ENCODE measurements at places on chromosomes 2 and 18.

GRCh38 chr18:35418610-35419009 lies 41.5 kb upstream of the ZNF396 start:
- DNase-seq, result no peak

DNA sequence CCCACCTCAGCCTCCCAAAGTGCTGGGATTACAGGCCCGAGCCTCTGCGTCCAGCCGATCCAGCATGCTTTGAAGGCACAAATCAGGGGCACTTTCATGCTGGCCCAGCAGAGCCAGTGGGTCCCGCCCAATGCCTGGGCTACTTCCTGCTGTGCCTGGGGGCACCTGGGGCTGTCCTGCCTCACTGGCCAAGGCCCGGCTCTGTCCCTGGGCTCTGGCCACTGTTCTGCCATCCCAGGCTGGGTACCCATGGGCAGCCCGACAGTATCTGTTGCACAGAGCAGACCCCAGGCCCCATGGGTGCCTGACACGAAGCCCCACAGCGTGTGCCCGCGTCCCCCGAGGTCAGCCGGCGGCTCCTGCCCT lies 6.8 kb upstream of the GAL3ST2 start:
- no peak for DNase-seq

GRCh38 chr2:119679526-119679837 lies 481 bp downstream of the TMEM177 start:
- no peak for DNase-seq

DNA sequence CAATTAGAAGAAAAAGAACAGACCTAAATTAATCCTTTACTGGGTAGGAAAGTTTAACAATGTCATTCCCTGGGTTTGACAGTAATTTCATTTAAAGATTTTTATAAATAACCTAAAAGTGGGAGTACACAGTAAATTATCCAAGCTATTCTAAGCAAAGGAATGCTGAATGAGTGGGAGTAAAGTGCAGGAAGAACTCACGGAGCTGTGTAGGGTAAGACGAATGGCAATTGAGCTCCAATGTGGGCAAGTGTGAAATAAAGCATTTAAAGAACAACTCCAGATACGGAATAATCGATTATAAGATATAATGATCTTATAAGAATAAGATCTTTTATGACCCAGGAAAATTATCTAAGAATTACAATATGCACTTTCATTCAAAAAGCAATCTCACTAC lies 93.2 kb downstream of the LRRTM4 start:
- DNase-seq, result no peak

DNA sequence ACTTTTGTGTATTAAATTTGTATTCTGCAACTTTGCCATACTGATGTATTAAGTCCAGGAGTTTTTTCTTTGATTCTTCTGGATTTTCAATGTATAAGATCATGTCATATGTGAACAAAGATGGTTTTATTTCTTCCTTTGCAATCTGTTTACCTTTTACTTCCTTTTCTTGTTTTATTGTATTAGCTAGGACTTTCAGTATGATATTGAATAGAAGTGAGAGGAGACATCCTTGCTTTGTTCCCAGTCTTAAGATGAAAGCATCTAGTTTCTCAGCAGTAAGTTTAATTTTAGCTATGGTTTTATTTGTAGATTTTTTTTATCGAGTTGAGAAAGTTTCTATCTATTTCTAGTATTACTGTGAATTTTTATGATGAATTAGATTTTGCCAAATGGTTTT lies 25.5 kb downstream of the VRK2 start:
- no peak for DNase-seq

GRCh38 chr2:26184555-26185303 lies 11.8 kb downstream of the GAREM2 start:
- peak; percentile 52 for DNase-seq

- DNase-seq, result no peak
These were observed 2.5 kb downstream of the DNMT3A start for GRCh38 chr2:25339211-25339674.

GRCh38 chr2:6845312-6845711 lies 20.4 kb downstream of the CMPK2 start:
- DNase-seq, result peak; percentile 4

- DNase-seq, result no peak
These were observed 308.6 kb upstream of the TNP1 start for GRCh38 chr2:217168496-217168895.

- DNase-seq, result no peak
These were observed 104.6 kb downstream of the TCF4 start for GRCh38 chr18:55483266-55483871.

GRCh38 chr2:97653473-97653872 lies 7.6 kb downstream of the COX5B start:
- DNase-seq, result no peak

DNA sequence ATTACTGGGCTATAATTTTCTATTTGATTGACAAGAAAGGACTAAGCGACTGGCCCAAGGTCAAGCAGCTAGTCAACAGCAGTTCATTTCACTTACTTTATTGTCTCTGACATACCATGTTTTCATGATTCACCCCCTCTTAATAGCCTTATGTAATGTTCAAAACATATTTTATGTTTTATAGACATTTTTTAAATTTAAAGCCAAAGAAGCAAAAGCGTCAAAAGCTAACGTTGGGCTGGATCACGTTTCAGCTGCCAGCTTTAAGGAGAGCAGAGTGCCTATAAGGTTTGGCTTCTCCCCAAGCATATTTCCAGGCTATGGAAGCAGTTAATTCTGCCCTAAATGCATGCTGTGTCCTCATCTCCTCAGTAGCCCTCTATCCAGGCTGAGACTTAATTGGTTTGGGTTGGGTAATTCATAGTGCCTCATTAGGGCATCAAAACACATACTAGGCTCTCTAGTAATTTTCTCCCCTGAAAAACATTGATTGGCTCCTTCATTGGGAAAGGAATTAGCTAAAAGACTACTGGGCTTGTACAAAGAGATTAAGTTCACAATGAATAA lies 94.8 kb upstream of the CREB1 start:
- no peak for DNase-seq

GRCh38 chr2:219245148-219245898 lies at the start of the genes GLB1L and STK16:
Gene GLB1L, minus strand, starts transcription at chr2:219245444. Its CDS starts 1,871 bp downstream, at chr2:219243573.
Gene STK16, plus strand, starts transcription at chr2:219245479. Its CDS starts 521 bp downstream, at chr2:219246000.
- peak; percentile 39 for DNase-seq

- peak; percentile 92 for DNase-seq
These were observed 576.0 kb downstream of the LRP1B start for GRCh38 chr2:141554810-141555209.

- no peak for DNase-seq
These were observed 182.7 kb upstream of the SALL3 start for GRCh38 chr18:78796693-78797455.

DNA sequence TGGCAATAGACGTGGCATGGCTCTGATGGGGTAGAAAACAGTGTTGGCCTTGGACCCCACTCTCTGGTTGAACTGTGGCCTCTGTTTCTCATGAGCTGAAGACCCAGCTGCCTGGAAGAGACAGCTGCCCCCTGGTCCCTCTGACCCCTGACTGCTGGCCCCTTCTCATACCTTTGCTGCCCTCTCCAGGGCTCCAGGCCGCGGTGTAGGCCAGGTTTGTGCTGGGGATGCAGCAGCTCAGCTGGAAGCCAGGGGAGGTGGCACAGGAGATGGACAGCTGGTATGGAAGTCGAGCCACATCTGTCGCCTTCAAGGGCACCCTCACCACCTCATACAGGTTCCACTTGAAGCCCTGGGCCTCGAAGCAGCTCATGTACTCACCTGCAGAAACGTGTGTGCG lies 31.7 kb upstream of the SELENOI start:
- DNase-seq, result no peak

DNA sequence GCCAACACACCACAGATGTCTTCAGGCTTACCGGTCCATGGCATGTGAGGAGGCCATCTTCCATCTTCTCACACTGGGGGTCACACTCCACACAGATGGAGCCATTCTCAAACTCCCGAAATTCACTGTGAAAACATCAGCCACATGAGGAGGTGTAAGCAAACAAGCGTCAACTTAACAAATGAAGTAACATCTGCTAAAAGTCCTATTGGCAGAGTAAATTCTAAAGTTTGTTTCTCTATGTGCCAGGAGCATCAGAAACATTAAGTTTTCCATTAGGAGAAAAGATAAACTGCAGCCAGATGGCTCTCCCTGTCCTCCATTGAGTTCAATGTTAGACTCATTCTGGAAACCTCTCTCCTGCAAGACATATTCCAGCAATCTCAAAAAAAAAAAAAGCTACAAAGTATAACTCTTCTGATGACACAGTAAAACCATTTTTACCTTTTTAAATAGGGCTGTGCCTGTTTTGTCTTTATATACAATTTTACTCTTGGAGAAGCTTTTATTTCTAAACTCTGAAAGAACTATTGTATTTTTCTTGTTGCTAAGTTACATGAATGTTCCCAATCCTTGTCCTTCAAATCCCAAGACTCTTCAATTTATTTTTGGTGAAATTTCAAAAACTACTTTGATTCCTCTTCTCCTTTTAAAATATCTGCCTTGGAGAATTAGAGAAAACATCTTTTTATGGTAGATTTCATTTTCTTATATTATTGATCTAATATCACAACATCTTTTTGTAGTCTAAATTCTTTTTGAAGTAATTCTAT lies 865.3 kb downstream of the ERBB4 start:
- no peak for DNase-seq

- DNase-seq, result no peak
These were observed 123.9 kb downstream of the TMEM17 start for GRCh38 chr2:62382122-62382521.

- no peak for DNase-seq
These were observed 161.5 kb downstream of the CAPN13 start for GRCh38 chr2:30645745-30646119.

DNA sequence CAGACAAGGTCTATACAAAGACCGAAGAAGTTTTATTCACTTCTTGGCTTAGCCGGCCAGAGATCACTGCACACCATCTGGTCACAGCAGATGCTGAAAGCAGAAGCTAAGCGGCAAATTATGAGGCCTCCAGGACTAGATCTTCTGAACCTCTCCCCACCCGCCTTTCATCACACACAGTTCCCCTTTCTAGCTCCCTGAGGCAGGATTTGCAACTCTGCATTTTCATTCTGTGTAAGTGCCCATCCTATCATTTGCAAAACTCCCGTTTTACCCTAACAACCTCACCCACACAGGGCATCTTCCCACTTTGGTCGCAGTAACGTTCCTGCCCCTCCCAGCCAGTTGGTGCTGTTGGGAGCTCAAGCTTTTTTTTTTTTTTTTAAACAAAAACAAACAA lies 3.1 kb upstream of the MOB1A start:
- DNase-seq, result peak; percentile 95

DNA sequence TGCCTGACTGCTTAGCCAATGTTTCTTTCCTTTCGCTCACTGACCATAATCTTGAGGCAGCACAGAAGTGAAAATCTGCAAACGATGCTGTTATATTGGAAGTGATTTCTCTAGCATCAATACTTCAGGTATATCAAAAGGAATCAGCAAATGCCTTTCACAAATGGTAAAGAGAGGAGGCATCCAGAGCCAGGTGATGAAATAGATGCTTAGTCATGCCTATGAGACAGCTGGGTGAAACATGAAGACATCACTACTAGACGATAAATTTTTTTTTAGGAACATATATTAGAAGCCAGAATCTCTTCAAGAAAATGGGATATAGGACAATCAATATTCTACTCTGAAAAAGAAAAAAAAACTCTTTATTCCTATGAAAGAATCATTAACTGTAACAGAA lies 249.2 kb upstream of the SLC39A10 start:
- DNase-seq, result no peak
